Activated T-helper 1 cell treated with Interleukin-2 at 50 U/mL for 16 hours (primary cell): ENCODE measurements at places on chromosomes 5 and 9.

GRCh38 chr5:90201923-90202322 is 207.6 kb downstream of the CETN3 start:
- DNase-seq = no peak

DNA sequence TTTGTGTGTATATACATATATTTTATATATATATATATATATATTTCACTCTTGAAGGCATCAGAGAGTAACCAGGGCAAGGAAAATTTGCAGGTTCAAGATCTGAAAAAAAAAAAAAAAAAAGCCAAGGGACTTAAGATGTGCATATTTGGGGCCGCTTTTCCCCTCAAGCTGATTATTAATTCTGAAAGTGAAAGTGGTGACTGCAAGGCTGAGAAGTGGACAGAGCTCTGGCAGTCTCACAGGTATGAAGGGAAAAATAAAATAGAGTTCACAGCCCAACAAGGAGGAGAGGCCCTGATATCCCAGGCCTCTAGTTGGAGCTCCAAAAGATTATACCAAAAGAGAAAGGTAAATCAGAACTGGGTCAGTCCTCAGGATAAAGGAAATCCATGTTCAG is 234.4 kb upstream of the GAS1 start:
- DNase-seq = no peak

GRCh38 chr9:77587042-77587441 is 61.1 kb downstream of the GNA14 start:
- DNase-seq = no peak

GRCh38 chr5:104071887-104072286 is 509.3 kb upstream of the NUDT12 start:
- no peak for DNase-seq

- DNase-seq = no peak
Measured at GRCh38 chr5:173535976-173536639, 80.3 kb downstream of the BOD1 start.

- no peak for DNase-seq
Measured at GRCh38 chr5:73448463-73449136, at the start of gene FOXD1. TSS of gene FOXD1 (minus strand) at chr5:73448777. CDS start at chr5:73448362, 415 bp downstream.

GRCh38 chr9:93979721-93980120 is 24.6 kb upstream of the BARX1 start:
- DNase-seq = no peak

DNA sequence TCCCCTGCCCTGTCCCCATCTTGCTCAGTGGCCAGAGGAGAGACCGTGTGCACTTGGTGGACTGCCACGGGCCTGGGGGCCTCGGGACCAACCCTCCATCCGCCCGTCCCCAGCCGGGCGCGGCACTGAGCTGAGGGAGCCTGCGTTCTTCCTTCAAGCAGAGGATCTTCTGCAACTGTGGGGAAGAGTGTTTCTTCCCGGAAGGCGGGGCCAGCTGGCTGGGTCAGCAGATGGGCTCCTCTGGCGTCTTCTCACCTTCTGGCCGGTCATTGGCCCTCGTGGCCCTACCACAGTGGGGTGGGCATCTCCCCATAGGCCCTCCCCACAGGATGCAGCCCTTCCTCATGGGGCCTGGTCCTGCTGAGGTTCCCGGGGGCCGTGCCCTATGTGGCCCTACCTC is 17.4 kb downstream of the RXRA start:
- DNase-seq = no peak

DNA sequence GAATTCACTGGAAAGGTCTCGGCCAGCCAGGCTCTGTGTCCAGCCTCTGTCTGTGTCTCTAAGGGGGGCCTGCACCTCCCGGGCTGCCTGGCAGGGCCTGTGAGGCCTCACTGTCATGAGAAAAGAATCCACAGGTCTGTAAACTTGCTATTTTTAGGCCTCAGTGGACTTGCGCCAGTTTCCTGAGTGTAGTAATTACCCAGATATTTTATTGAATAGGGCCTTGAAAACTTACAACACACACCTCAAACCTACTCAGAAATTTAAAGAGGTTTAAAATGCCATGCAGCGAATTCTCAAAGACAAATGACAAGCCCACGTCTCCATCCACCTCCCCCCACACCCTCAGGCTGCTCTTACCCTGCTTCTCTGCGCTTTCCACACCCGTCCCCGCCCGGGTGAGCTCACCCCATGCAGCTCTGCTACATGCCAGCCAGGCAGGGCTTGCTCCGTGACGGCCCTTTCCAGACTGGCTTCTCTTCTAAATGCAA is 8.8 kb upstream of the TENT4A start:
- DNase-seq = no peak

GRCh38 chr9:134332266-134332665 is 6.0 kb downstream of the RXRA start:
- DNase-seq = no peak

DNA sequence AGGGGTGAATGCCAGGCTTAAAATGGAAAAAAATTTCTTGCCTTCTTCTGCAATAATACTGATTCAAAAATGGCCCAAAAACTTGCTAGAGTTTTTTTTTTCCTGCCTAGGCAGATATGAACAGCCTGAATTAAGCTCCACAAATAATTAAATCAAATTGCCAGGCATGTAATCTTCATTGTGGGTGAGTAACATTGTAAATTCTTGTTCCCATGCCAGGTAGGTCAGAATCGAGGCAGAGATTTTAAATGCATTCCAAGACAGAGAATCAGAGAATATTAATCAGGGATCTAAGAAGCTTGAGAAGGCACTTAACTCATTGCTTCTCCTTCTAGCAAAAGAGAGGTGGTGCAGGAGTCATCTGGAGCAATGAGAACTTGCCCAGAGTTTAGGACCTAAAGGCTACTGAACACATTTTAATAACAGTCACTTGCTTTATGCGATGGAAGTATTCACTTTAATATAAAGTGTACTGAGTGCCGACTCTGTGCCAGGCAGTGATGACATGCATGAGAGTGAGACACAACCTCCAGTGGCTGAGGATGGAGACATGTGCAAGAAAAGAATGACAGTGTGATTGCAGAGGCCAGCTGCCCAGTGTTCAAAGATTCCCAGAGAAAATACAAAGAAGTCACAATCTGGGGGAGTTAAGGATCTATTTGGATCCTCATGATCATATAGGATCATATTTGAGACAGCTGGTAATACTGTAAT is 102.3 kb downstream of the APBA1 start:
- no peak for DNase-seq

DNA sequence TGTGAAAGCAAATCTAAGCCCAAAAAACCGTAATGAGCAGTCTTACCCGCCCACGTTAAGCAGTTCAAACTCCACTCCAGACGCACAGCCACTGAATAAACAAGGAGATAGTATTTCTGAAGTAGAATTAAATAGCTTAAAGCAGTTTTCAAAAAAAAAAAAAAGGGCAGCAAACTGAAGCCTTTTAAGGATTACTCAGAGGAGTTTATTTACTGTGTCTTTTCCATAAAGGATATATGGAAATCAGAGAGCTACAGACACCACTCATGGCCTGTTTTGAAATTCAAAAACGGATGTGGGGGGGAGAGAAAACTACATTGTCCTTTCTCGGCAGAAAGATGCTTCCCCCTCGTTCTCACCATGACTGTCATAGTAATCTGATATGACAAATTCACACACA is 83.7 kb upstream of the IRX1 start:
- no peak for DNase-seq

GRCh38 chr5:7250611-7251010 is 145.3 kb upstream of the ADCY2 start:
- DNase-seq = no peak

DNA sequence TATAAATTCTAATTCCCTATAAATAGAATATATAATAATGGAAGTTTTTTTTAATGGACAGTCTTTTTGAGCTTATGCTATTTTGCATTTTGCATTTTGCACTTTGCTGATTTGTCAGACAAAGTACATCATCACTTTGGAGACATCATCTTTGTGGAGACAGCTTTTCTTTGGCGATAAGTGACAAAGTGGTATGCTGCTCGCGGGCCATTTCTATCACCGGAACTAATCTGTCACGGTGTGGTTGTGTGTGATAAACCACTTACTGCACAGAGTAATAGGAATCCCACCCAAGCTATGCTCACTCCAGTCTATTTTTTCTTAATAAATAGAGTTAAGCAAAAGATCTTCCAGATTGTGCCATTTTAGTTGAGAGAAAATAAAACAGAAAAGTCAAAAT is 133.1 kb downstream of the MACIR start:
- no peak for DNase-seq
